Activated CD4-positive, CD25-positive, alpha-beta regulatory T cell treated with anti-CD3 and anti-CD28 coated beads, Interleukin-2, amount 50 U/mL, for 72 hours (primary cell): ENCODE measurements at places on chromosomes 1 and 21.
A peak's percentile ranks its signal among the peaks of the same experiment; 100 is the strongest.

DNA sequence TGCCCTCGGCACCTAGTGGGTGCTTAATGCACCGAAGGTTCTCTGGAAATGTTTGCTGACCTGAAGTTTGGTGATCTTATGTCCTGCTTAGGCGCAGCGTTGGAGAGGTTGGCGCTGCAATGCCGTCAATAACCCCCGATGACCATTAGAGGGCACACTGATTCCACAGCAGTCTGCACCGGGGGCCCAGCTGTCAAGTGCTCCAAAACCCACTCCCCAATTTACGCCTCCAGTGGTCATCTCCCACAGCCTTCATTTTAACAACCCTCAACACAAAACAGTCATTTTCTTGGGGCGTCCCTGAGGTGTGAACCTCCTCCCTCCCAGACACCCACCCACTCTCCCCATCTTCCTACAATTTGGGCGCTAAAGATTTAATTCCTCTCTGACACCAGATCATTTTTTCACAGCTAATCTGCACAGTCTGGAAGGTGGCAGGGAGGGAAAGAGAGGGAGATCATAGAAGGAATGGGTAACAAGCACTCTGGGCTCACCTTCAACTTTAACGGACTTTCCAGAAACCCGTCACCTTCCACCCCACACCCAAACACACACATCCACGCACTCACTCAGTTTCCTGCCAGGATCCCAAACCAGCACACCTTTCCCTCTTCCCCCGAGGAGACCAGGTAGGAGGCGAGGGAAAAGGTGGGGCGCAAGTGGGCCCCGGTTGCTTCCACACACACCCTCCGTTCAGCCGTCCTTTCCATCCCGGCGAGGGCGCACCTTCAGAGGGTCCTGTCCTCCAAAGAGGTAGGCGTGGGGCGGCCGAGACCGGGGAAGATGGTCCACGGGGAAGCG, 570 bp upstream of the NPR1 start:
- DNase-seq = peak; percentile 41

- DNase-seq = peak; percentile 75
Measured at GRCh38 chr1:32612189-32612881, 38.0 kb downstream of the ZBTB8OS start.

DNA sequence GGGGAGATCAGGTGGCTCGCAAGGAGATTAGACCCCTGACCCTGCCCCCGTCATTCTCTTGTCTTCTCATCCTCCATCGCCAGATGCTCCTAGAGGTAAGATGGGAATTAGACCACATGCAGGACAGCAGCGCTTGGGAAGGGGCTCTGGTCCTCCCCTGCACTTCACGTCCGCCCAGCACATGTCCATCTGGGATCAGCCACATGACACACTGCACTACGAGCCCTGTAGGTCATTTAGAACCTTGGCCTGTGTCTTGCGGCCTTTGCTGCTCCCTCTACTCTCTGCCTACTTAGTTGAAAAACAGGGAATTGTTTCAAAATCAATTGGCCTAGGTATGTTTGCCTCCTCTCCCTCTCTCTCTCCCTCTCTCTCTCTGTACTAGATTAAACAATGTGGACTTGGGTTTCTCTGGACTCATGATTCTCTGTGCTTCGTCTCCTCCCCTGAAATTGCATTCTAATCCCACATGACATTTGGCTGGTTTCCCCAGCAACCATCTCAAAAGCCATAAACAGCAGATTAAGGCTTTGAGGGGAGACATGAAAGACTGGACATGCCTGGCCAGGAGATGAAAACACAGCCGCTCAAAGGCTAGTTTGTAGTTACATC, 3.8 kb upstream of the NCMAP start:
- no peak for DNase-seq

GRCh38 chr1:918843-919242, 4.9 kb upstream of the SAMD11 start:
- DNase-seq = no peak

DNA sequence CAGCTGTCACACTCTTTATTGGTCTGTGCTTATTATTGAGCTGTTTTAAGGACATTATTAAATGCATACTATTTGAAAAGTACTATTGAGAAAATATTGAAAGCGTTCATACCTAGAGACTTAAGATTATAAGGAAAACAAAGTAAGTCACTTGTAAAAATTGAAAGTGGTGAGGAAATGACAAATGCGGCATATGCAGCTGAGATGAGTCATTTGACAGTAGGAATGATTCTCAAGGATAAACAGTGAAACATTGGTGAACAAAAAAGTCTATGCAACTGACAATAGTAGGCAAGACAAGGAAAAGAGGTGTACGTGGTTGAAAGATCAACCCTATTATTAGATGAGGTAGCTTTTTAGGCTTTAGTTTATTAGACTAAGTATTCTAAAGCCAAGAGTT, 82.6 kb upstream of the MAP10 start:
- DNase-seq = no peak

DNA sequence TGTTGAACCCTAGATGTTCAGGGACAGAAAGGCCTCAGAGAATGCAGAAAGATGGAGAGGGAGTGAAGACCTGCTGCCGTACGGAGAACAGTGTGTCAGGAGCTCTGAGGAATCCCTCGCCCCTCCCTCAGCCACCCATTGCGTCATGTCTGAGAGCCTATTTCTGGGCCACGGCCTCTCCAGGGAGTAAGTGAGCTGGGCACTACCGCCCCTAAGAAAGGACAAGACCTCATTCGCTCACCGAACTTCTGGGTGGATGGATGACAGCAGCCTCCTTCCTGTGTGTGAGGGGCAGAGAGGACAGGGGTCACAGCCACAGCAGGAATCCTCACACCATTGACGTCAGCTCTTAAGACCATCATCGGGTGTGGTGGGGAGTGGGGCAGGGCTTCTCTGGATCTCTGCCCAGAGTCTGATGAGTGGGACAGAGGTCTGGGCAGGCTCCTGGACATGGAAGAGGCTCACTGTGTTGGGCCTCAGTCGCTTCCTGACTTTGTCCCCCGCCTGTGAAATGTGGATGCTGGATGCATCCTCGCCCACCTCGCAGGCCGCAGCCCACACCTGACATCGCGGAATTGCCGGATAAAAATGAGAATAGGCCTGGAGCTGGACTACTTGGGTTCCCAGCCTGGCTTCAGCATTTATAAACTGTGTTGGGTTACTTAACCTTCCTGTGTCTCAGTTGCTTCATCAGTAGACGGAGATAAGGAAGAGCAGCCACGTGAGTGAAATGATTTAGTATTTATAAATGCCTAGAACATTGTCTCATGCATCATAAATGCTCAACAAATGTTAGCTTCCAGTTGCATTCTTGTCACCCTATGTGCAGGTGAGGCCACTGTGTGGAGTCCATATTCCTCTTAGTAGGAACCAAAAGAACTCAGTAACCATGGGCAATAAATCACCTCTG, 238.6 kb downstream of the TRABD2B start:
- no peak for DNase-seq

DNA sequence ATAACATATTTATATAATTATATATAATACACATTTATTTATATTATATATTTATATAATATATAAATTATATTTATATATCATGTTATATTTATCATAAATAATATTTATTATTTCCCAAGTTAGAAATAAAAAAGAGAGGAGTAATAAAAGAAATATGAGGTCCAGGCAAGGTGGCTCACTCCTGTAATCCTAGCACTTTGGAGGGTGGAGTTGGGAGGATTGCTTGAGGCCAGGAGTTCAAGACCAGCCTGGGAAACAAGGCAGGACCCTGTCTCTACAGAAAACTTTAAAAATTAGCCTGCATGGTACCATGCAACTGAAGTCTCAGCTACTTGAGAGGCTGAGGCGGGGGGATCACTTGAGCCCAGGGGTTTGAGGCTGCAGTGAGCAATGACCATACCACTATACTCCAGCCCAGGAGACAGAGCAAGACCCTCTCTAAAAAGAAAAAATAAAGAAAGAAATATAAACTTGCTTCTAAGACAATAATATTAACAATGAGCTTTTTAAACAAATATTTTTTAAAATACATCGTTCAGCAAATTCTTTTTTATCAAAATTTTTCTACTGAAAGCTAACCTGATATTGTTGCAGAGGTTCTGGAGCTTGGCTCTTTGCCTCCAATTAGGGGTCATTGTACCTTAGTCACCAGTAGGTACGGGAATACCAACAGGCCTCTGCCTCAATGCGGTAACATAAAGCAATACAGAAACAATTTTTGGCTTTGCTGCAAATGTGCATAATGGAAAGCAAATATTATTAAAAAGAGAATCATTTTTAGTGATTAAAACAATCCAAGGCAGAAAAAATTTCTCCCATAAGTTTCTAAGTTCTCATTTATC, 290.0 kb downstream of the SETD4 start:
- DNase-seq = no peak

- DNase-seq = no peak
Measured at GRCh38 chr1:105724286-105724685, 1332.2 kb upstream of the PRMT6 start.

DNA sequence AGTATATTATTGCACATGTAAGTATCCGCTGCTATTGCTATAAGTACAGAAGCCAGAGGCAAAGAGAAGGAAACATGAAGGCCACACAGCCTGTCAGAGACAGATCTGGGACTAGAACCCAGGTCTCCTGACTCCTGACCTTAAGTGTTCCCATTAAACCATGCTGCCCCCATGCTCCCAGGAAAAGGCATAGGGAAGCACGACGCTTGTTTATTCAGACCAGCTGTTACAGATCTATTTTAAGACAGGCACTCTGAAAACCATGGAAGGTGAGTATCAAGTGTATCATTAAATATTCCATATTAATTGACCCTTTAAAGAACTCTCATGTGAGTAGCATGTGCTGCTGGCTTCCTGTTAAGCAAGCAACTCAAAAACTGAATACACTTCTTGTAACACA, 11.4 kb downstream of the VAV3 start:
- no peak for DNase-seq

DNA sequence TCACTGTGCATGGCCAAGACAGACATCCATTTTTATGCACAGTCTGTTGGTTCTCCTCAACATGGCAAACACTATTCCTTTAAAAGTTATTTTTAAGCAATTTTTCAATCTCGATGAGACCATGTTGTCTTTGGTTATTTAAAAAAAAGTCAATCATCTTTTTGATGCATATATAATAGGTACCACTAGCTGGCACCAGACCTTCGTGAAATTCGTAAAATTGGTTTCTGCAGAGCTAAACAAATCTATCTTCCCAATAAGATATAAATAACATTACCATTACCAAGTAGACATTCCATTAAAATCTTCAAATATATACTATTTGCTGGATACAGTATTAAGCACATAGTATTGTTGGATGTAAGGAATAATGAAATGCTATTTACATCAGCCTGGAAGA, 220.0 kb upstream of the GREM2 start:
- DNase-seq = no peak

DNA sequence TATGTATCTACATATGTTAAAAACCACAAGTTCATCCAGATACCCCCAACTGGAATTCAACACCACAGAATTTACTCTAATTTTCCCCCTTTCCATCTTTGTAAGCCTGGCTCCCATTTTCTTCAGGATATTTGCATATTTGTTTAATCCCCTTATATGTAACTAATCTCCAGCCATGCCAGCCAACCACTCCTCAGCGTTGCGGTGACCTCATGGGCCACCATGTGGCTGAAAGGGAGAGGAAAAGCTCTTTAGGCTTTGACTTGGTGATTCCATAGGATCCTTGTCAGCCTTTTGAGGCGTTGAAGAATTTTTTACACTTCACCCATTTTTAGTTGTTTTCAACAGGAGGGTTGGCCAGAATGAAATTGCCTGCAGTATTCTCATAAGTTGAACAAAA, 10.0 kb downstream of the CLDN19 start:
- DNase-seq = no peak

- no peak for DNase-seq
Measured at GRCh38 chr1:198337886-198338285, 181.1 kb downstream of the NEK7 start.

- DNase-seq = peak; percentile 50
Measured at GRCh38 chr1:116910379-116911187, 867 bp downstream of the PTGFRN start.

GRCh38 chr1:27522432-27523336, 32.7 kb upstream of the WASF2 start:
- DNase-seq = peak; percentile 73

DNA sequence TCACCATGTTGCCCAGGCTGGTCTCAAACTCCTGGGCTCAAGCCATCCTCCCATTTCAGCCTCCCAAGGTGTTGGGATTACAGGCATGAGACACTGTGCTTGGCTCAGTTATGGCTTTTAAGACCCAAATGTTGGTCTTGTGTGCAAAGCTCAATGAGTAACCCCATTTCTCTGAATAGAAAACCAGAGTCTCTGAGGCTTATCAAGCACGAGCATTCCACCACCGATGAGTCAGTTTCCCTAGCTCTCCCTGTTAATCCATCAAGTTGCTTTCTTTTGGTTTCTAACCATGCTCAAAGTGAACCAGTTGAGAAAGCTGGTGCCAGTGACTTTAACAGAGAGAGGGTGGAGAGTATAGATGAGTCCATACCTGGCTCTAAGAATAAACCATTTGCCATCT, 350.9 kb upstream of the ADGRL2 start:
- DNase-seq = no peak

DNA sequence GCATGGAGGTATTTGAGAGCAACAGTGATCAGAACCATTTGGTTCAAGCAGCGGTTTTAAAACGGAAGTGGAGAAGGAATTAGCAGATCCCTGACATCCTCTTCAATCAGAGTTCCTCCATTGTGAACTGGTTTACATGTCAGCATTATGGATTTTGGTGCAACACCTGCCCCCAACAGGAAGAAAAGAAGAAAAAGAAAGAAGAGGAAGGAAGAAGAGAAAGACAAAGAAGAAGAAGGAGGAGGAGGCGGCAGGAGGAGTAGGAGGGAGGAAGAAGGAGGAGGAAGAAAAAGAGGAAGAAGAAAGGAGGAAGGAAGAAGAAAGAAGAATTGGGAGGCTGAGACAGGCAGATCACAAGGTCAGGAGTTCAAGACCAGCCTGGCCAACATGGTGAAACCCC, 17.4 kb downstream of the NDUFS5 start:
- no peak for DNase-seq

DNA sequence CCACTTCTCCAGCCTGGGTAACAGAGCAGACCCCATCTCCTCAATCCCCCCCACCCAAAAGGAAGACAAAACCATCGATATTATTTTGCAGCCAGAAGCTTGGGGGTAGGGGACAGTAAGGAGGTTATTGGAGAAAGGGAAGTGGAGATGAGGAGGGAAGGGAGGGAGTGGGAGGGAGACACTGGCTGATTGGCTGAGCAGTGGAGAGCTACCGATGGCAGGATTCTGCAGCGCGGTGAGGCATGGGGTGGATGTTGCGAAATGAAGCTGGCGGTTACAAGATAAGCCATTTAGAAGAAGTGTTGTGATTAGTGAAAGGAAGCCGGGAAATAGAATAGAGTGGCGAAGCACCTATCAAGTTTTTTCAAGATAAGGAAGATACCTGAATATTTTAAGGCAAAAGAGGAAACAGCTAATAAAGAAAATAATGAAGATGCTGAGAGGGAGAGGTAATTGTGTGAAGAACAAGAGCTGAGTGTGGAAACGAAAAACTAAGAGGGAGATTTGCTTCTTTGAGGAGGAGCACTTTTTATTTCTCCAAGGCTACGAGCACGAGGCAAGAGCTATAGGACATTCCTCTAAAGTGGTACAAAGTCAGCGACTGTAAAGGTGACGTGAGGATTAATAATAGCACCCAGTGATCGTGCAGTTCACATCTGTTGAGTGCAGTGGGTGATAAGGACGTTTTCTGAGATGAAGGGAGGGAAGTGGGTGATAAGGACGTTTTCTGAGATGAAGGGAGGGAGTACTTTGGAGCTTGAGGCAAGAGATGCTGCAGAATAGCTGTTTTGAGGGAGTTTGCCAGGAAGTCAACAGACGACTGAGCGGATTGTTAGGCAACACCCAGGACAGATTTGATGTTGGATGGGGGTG, 103.2 kb upstream of the KIF26B start:
- no peak for DNase-seq

- no peak for DNase-seq
Measured at GRCh38 chr21:38963006-38963405, 157.3 kb downstream of the ETS2 start.
